ENCODE measurements at places on chromosomes 6 and 20.
A peak's percentile ranks its signal among the peaks of the same experiment; 100 is the strongest.

GRCh38 chr20:15992564-15992963 lies 580.7 kb downstream of the KIF16B start:
- DNase-seq = no peak

GRCh38 chr6:110597761-110598160 lies 121.3 kb upstream of the SLC22A16 start:
- DNase-seq = no peak

GRCh38 chr6:25175196-25175595 lies 104.0 kb upstream of the CARMIL1 start:
- DNase-seq = no peak

- DNase-seq = peak; percentile 66
Observed at GRCh38 chr20:32501709-32502108, 83.4 kb downstream of the NOL4L start.

DNA sequence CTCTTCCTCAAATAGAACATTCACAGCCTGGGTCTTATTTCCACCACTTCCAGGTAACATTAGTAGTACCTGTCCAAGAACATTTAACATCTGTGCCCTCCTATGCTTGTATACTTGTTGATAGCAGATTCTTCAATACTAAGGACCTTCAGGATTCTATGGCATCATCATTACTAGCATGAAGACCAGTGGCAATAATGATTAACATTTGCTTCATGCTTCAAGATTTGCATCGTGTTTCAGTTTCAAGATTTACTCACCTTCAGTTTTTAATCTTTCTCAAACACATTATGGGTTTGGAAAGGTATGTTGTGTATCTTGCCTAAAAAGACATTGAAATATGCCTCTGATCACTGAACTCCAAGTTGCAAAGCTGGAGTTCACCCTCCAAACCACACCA lies 412.8 kb upstream of the NRSN1 start:
- DNase-seq = no peak

DNA sequence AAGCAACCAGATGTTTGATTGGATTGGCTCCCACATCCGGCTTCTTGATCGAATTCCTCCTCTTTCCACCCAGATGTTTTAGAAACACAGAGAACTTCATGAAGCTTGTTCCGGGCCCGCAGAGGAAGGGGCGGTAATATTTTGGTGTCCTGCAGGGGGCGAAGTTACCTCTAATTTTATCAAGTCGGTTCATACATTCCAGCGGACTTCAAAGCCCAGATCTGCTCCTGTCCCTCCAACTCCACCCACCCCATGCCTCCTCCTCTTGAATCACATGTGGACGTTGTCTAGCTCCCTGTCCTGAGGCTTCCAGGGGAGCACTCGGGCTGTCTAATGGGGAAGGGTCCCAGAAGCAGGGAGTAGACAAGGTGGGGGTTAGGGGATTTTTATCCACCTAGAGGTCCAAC lies 2.9 kb upstream of the BMP6 start:
- peak; percentile 75 for DNase-seq

GRCh38 chr6:44704240-44705150 lies 317.0 kb downstream of the CDC5L start:
- DNase-seq = no peak

DNA sequence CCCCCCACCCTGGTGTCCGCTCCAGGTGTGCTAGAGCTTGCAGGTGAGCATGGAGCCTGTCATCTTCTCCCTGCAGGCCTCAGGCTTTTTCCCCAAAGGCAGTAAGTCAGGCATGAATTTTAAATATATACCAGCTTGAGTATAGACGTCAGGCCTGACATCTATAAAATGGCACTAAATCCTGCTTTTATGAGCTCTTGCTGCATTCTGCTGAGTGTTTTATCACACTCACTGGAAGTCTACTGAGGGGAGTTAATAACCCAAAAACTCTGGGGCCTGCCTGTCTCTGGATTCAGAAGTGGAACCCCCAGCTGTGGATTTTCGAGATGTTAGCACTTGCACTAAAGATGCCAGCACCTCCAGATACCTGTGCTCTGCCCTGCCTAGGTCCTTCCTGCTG lies 133.4 kb upstream of the TOP1 start:
- no peak for DNase-seq

- DNase-seq = no peak
Observed at GRCh38 chr6:35745509-35745908, 8.7 kb downstream of the ARMC12 start.

DNA sequence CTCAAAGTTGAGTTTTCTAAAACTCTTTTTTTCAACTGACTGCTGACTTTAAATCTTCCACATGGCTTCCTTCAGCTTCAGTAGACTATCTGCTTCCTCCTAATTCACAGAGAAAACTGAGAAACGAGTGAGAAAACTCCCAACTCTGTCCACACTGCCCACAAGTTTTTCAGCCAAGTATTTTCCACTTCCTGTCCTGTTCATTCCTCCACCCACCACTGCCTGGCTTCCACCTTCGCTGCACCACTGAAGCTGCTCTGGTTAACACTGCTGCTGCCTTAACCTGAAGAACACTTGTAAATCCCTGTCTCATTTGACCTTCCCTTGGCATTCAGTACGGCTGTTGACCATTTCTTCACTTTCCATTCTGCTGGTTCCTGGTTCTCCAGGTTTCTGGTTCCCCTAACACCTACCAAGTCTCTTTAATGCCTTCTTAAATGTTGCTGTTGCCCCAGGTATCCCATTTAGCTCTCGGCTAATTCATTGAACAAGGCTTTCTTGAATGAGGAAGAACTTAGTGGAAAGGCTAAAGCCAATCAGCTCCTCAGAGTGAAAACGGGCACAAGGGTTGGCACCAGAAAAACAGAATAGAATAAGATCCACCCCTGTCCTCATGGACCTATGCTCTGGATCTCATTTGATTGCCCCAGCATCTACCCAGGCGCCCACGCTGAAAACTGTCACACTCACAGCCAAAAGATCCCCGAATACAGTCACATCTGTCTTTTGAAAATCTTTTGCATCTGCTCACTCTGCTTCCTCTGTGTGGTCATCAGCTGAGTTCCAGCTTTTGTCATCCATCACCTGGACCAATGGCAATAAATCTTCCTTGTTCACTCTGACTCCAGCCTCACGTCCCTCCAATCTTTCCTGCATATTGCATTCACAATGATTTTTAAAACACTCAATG lies 104.4 kb upstream of the TAB2 start:
- no peak for DNase-seq

GRCh38 chr6:135527116-135527959 lies 29.8 kb upstream of the AHI1 start:
- no peak for DNase-seq

- DNase-seq = no peak
Observed at GRCh38 chr6:79416931-79417330, 120.3 kb downstream of the LCA5 start.

DNA sequence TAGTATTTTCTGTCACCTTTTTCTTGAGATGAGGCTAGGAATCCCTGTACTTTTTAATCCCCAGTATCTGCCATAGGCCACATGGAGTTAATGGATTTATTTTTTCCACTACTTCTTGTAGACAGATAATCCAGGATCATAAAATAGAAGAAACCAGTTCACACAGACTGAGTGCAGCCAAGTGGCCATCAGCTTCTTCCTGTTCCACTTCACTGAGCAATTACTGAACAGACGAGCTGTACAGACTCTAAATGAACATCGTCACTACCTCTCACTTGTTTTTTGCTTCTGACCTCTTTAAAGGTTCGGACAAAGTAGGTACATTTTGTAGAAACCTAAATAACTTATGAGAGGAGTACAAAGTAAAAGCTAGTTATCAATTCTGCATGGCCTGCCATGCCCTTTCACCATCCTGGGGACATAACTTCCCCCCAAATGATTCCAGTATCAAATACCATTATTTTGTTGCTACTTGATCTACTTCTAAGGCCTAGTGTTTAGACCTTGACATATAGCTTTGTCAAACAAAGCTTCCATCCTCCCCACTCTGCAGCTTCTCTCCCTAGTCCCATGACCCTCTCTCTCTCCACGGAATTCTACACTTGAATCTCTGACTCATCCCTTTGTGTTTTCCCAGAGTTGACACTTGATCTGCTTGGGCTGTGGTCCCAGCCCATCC lies 34.4 kb upstream of the ARHGAP18 start:
- peak; percentile 92 for DNase-seq

DNA sequence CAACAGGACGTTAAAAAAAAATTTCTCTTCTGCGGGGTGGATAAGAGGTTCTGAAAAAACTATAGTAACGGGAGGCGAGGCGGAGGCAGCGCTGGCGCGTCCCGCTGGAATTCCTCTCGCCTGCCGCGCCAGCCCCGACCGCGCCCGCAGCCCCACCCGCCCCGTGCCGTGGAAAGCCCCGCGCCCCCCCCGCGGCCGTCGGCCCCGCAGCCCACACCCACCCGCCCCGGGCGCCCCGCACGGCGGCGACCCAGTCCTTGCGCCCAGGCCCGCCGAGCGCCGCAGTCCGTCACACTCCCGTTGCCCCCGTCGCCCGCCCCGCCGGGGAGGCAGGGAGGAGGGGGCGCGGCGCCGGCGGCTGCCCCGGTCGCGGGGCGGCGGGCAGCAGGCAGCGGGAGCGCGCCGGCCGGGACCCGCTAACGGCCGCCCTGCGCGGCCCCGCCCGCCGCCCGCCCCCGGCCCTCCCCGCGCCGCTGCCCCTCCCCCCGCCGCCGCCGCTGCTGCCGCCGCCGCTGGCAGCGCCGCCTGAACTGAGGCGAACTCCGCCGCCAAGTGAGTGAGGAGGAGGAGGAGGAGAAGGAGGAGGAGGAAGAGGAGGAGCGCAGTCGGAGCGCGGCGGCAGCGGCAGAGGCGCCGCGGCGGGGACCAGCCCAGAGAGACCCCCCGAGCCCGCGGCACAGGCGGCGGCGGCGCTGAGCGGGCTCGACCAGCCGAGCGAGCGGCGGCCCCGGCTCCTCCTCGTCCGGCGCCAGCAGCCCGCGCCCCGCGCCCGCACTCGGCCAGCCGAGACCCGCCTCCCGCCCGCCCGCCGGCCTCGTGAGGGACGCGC lies at the start of gene QKI:
TSS of gene QKI (plus strand) at position 602 of the 829 bp plus-strand sequence. CDS start 476 bp downstream, outside the sequence.
- peak; percentile 95 for DNase-seq

DNA sequence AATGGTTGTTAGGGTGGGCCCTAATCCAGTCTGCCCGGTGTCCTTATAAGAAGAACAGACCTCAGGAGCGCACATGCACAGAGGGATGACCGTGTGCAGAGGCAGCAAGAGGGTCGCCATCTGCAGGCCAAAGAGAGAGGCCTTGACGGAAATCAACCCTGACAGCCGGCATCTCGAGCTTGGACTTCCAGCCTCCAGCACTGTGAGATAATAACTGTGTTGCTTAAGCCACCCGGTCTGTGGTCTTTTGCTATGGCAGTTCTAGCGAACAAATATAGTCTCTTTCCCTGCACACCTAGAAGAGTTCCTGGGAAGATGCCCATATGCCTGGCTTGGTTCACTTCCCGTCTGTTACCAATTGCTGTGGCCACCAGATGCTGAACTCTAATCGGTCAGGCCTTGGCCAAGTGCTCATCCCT lies 35.3 kb upstream of the PTGIS start:
- DNase-seq = peak; percentile 19

DNA sequence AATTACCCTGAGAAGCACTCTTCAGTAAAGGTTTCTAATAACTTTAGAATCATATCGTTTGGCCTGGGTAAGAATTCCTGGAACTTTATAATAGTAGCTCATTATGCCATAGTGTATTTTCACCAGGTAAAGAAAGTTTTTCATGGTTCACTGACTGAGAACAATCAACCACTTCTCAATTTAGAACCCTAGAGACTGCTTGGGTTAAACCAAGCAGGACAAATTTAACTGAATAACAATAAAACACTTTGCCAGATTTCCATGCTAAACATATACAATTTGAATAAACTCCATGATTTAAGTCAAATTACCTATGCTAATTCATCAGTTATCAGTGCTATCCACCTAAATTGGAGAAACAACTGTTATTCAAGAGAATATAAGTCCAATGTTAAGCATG lies 99.4 kb downstream of the PLG start:
- DNase-seq = no peak

DNA sequence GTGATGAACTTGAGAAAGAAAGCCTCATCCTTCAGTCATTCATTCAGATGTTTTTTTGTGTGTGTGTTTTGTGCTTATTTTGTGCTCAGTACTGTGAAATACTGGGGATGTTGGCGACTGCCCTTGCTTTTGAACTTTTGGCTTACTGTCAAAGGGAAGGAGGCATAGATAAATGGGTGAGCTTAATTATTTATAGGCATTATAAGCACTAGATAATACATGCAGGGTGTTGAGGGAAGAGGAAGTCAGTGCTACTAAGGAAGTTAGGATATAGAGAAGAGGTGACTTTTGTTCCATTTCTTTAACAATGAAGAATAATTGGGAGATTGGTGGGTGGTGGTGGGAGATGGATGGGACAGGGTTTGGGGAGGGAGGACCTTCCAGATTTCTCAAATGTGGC lies 23.6 kb downstream of the XRN2 start:
- no peak for DNase-seq

DNA sequence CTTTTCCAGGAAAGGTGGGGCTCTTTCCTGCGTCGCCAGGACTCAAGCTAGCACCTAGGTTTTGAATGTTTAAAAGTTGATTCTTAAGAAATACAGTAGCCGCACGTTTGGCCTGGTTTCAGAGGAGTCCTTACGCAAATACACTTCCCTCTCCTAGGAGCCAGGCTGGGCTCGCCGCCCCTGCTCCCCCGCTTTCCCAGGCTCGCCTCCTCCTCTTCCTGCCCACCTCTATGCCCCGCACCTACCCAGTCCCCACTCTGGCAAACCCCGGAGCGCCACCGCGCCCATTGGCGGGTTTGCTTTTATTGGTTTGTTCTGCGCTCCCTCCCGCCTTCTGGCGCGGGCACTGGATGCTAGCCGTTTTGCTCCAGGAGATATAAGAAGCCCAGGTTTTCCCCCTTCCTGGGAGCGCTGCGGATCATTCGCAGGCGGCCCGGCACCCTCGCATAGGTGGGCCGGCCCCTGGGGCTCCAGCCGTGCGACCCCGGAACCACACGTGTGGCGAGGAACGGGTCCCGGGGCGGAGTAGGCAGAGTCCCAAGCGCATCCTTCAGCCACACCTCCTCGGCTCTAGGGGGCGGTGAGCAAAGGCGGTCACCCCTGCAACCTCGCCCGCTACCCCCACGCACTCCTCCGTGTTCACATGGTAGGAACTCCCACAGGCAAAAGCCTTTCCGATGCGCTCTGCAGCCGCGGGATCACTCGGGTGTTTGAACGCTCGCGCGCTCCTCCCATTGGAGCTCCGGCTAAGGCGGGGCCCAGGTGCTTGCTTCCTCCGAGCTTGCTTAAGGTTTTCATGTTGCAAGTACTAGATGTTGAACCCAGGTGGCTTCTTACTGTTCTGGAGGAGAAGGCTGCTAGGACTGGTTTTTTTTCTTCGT lies 119.0 kb downstream of the RTN4IP1 start:
- DNase-seq = peak; percentile 57

GRCh38 chr6:36301085-36301658 lies 31.3 kb downstream of the PNPLA1 start:
- DNase-seq = peak; percentile 34

DNA sequence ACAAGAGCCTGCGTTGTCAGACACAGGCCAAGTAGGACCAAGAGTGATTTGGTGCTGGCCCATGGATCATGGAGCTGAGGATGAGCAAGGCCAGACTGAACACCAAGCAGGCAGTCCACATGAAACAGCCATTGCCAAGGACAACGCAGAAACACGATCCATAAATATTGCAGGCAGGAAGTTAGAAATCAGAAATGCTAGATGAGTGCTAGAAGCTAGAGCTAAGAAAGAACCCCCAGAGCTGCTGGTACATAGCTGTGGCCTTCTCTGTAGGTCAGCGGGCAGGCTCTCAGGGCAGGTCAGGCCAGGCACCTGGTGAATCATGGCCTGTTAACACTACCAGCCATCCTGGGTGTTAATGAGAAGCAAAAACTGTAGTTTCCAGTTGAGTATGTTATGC lies 119.7 kb downstream of the ALDH8A1 start:
- DNase-seq = no peak
